ENCODE measurements at places on chromosomes 2 and 18.

GRCh38 chr2:66461664-66462500 lies 27.0 kb downstream of the MEIS1 start:
- no peak for DNase-seq

DNA sequence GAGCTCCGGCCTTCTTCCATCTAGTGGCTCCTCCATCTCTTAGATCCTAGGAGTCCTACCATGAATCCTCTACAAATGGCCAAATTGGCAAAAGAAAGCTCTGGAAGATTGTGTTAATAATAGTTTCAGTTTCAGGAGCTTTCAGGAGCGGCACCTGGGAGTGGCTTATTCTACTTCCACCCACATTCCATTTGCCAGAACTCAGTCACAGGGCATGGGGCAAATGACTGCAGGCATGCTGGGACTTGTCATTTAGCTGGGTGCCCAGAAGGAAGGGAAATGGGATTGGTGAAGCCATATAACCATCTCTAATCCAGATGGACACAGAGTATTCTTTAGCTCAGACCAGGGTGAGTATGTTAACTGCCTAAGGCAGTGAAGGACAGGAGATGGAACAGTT lies 3.6 kb upstream of the LRATD1 start:
- no peak for DNase-seq

DNA sequence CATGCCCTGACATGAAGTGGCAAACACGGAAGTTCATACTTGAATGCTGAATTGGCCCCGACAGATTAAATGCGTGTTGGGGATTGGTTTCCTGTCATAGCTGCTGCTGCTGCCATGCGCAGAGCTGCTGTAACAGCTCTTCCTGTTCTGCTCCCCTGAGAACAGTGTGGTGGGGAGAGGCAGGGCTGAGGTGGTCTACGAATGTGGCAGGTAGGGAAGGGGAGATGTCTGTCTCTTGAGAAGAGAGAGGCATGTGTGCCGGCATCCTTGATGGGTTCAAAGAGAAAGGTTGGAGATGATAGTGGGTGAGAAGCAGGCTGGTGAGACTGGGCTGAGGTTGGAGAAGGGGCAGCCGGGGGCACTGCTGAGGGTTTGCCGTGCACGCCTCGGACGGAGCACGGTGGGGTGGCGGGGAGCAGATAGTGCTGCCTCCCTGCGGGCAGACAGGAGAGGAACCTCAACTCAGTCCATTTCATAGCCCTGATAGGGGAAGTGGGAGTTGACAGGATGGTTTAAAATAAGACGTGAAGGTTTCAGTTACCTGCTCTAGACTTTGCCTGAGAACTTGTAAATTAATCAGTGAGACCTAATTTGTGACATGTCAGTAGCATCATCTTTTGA lies 46.1 kb downstream of the TMEM185B start:
- no peak for DNase-seq

DNA sequence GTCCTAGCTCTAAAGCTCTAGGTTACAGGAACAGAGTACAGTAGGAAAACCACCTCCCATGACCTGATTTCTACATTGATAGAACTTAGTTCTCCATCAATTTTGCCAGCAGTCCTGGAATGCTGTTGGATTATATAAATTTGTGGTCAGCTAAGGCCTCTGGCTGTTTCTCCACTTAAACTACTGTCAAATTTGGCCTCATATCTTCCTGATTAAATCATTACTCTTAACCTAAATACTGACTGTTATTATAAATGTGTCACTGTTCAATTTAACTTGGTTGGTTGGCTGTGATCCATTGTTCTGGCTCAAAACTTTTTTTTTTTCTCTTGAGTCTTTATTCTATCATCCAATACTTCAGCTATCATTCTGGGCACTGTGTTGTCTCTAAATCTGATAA lies 71.2 kb downstream of the TGFA start:
- DNase-seq: no peak

- DNase-seq: no peak
Observed at GRCh38 chr2:180559771-180560170, 420.6 kb upstream of the UBE2E3 start.

DNA sequence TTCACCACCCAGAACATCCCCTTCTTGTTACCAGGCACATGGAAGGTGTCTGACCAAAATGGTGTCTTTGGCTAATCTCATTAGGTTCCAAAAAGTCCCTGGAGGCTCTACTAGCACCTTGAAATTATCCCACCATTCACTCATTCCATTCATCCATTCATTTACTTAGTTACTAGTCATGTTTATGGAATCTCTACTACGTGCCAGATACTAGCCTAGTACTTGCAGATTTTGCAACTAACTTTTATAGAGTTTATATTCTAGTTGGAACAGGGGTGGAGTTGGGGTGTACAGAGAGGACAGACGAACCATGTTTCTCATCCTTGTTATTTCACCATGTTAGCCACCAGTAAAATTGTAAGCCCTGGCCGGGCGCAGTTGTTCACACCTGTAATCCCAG lies 4.0 kb upstream of the NOP58 start:
- no peak for DNase-seq

DNA sequence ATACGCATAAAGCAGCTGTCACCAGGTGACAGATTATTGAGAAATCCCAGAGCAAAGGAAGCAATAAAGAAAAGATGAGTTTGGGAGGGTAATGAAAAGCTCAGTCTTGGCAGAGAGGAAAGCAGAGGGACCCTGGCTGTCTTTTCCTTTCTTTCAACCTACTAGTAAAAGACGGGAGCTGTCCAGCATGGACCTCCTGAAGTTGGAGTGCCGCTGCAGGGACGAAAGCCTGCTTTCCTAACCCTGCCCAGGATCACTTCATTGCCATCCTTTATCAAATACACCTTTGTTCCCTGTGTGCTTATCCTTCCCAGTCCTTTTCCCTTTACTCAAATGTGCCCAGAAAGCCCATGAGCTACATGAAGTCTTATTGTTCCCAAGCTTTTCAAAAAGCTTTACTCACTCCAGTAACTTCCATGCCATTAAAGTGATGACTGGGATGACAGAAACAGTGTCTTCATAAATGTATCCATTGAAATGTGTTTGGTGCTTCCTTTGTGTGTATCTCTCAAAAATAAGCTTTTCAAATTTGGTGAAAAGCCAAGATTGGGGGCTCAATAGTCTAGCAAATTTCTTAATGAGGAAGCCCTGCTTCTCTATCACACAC lies 3.7 kb upstream of the SPR start:
- DNase-seq: peak; percentile 51

- DNase-seq: no peak
Observed at GRCh38 chr2:113058411-113058994, 495 bp upstream of the IL36RN start.

GRCh38 chr18:10197097-10197496 lies 257.3 kb upstream of the APCDD1 start:
- DNase-seq: no peak

DNA sequence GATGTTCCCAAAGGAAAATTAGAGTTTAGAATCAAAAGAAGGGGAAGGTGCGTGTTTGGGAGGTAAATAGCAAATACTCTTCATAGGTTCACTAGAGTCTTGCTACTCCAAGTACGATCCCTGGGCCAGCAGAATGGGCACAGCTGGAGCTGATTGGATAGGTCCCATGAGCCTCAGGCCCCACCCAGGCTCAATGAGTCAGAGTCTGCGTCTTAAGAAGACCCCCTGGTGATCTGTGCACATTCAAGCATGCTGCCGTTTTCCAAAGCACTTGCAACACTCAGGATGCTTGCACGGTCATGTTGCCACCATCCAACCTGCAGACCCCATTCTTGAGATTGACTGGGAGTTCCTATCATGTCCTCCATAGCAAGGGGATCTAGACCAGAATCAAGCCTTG lies 40.5 kb downstream of the ABCG8 start:
- DNase-seq: peak; percentile 45

- DNase-seq: peak; percentile 53
Observed at GRCh38 chr18:59646963-59647307, 50.3 kb downstream of the CCBE1 start.

DNA sequence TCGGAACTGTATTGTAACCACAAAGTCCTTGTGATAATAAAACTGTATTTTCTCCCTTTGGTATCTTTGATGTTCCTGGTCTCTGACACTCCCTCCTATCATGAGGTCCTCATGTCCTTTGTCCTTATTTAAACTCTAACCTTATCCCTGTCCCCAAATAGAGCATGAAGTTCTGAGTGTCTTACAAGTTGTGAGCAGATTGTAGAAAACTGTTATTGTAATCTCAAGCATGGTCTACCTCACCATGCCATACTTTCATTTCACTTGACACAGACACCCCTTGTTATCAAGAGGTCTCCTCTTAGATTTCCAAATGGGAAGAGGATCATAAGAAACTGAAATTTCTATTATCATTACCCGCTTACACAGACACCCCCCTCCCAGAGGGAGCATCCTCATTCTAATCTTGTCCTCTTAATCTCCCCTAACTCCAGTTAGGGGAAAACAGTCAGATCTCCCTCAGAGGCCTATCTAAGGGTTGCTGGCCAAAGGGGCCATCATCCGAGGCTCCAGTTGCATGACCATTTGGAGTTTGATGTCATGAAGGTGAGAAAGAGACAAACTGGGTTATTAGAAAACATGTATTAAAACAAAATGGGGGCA lies 29.0 kb downstream of the MYO3B start:
- DNase-seq: no peak
